Stimulated activated CD8-positive, alpha-beta memory T cell treated with anti-CD3 and anti-CD28 coated beads, Interleukin-15, amount 100 ng/mL, for 4 hours (primary cell): ENCODE measurements at places on chromosomes 4 and X.

DNA sequence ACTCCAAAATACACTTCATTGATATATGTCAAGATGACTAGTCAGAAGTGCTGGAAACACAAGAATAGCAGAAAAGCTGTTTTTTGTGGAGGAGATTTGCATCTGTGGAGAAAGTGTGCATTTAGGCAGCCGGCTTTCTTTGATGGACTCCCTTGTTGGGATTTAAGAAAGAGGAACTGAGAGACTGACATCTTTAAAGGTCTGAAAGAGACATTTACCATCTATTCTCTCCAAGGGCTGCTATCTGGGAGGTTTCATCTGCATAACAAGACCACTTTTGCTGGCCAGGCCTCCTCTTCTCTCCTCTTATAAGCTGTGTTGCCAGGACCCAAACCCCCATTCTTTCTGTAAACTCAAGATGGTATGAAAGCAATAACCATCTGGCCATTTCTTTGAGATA lies 1065.0 kb downstream of the NLGN4X start:
- no peak for DNase-seq

DNA sequence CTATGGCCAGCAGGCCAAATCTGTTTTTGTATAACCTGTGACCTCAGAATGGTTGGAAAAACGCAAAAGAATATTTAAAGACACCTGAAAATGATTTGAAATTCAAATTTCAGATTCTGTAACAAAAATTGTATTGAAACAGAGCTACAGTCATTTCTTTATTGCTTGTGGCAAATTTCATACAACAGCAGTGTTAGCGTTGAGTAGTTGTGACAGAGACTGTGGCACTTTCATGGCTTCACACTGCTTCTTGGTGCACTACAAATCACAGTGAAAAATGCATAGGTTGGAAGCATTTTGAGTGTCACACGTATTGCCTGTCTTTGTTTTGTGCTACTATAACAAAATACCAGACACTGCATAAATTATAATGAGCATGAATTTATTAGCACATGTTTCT lies 12.2 kb upstream of the PARM1 start:
- no peak for DNase-seq

GRCh38 chr4:153371701-153372234 lies 27.3 kb downstream of the MND1 start:
- no peak for DNase-seq

DNA sequence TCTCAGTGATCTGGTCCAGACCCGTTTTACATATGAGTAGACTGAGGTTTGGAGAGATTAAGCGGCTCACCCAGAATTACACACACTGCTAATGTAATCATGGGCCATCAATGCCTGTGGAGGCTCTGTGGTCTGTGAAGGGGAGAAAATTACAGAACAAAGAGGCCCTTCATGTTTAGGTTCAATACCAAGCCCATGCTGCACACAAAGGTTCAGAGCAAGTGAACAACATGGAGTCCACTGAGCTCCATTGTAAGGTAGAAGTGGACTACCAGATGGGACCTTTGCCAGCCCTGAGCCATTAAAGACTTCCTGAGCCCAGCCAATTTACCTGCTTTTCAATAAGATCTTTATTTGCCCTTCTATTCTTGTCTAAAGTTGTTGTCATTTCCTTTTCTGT lies 109.8 kb downstream of the LUZP4 start:
- DNase-seq = no peak

- DNase-seq = no peak
Measured at GRCh38 chrX:19616016-19616415, 100.7 kb upstream of the MAP3K15 start.

- DNase-seq = no peak
Measured at GRCh38 chr4:53477038-53477565, 99.7 kb downstream of the FIP1L1 start.

DNA sequence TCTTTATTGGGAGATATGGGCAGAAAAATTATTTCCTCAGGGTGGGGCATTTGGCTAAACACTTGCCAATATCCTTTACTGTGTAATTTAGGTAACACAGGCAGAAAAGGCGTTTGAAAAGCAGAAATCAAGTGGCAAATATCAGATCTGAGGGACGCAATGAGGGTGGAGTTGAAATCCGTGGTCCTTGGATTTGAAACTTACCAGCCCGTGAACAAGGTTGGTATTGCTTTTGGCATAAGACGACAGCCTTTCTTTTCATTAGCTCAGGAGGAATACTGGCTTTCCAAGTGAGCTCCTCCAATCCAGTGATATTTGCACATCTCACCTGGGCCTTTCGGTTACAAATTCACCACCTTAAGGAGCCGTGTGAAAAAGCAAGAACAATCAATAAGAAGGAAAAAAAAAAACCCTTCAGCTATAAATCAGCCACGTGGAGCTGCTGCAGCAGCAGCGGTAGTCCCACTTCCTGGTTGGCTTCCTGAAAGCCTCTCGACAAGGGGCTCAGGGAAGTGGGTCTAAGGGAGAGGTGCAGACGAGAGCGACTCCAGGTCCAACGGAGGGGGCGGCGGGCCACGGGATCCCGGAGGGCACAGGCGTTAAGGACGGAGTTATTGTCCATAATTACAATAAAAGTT lies 734 bp upstream of the GALNT7 start:
- no peak for DNase-seq

DNA sequence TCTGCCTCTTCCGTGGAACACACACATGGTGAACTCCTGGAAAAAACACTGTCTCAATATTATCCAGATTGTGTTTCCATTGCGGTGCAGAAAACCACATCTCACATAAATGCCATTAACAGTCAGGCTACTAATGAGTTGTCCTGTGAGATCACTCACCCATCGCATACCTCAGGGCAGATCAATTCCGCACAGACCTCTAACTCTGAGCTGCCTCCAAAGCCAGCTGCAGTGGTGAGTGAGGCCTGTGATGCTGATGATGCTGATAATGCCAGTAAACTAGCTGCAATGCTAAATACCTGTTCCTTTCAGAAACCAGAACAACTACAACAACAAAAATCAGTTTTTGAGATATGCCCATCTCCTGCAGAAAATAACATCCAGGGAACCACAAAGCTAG lies 87.9 kb downstream of the TET2 start:
- DNase-seq = no peak

- no peak for DNase-seq
Measured at GRCh38 chr4:54099748-54100574, at the start of gene GSX2. Gene GSX2, plus strand, starts transcription at chr4:54100163. Its CDS starts 182 bp downstream, at chr4:54100345.

- DNase-seq = no peak
Measured at GRCh38 chr4:37835031-37835430, 8.5 kb downstream of the PGM2 start.

- no peak for DNase-seq
Measured at GRCh38 chr4:114386637-114387233, 211.9 kb upstream of the UGT8 start.

- DNase-seq = no peak
Measured at GRCh38 chr4:23091711-23092110, 399.0 kb downstream of the GBA3 start.

DNA sequence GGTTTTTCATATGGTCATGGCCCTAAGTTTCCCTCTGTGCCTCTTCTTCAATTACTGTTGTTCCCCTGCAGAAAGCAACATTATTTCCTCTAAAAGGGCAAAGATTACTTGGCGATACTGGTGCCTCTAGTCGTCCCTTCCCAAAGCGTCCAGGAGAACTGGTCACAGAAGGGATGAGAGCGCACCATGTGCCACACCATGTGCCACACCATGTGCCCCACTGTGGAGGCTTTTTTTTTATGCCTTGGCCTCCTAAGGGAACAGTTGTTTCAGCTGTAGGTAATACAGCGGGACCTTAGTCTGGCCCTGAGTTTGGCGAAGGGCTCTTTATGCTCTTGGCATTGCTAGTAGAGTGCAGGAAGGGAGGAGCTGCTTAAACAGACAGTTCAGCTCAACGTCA lies 11.5 kb upstream of the FGG start:
- DNase-seq = no peak
